ENCODE measurements at places on chromosomes 3 and 15.
A peak's percentile ranks its signal among the peaks of the same experiment; 100 is the strongest.

GRCh38 chr3:194176274-194176991 is 40.5 kb downstream of the HES1 start:
- no peak for DNase-seq

GRCh38 chr15:22978691-22979237 is 1.4 kb downstream of the CYFIP1 start:
- no peak for DNase-seq

- no peak for DNase-seq
These were observed 172.6 kb upstream of the PPP2R3A start for GRCh38 chr3:135792858-135793475.

GRCh38 chr3:107062787-107063186 is 314.5 kb upstream of the CCDC54 start:
- no peak for DNase-seq

DNA sequence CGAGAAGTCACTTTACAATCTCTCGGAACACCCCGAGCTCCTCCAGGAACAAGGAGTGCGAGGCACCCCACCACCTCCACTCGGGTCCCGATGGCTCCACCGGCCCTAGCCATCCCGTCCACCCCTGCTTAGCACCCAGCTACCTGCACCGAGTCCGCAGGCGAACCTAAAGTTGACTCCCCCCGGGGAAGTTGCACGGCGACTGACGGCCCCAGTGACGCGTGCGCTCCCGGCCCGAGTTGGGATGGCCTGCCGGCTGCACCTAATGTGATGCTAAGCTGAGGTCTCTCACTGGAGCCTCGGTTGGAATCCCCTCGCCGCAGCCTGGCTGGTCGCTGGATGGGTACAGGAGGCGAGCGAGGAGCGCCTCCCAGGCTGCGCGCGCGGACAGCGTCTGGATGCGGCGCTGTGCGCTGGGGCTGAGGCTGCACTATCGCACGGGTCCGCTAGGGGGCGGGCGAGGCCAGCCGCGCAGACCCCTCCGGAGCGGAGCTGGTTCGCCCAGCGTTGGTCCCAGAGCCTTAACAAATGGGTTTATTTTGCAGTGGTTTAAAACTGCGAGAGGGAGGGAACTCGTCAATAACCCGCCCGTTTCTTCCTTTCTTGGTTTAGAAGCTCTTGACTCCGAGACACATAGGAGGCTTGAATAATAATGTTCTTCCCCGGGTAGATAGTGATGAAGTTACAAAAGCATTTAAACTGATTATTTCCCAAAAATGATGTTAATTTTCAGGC is at the start of gene OXTR:
Gene OXTR (minus strand): TSS at position 526 of the 735 bp plus-strand sequence. CDS start 1,426 bp downstream, outside the sequence.
- peak; percentile 79 for DNase-seq

GRCh38 chr15:45586125-45586524 is 1.1 kb upstream of the BLOC1S6 start:
- no peak for DNase-seq

- no peak for DNase-seq
These were observed 73.7 kb upstream of the MB21D2 start for GRCh38 chr3:192991356-192991755.

GRCh38 chr15:78353093-78353492 is 12.9 kb downstream of the CRABP1 start:
- DNase-seq: no peak

- no peak for DNase-seq
These were observed 749.1 kb downstream of the ROBO1 start for GRCh38 chr3:79018671-79019136.

DNA sequence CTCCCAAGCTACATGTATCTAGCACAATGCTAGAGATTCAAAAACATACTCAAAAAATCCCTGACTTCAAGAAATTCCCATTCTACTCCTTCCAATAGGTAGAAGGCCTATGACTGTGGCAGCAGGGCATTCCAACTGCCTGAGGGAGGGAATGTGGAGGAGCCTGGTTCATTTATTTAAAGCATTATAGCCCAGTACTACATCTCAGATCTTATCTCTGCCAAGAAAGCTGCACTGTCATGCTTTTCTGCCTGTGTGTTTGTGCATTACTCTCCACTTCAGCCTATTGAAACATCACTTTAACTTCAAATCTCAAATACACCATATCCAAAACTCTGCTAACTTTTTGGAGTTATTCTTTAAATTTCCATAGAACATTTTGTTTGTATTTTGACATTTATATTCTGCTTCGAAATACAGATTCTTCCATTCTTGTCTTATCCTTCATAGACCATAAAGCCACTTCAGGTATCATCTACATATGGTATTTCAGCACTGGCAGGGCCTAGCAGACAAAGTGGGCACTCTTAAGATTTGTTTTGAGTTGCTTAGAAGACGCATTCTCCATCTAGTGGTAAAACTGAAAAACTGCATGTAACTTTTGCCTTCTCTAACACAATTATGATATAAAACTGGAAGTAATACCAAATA is 59.1 kb upstream of the NEDD4 start:
- DNase-seq: peak; percentile 29

- DNase-seq: no peak
These were observed 82.0 kb downstream of the TIGIT start for GRCh38 chr3:114375608-114376421.

- no peak for DNase-seq
These were observed 220.4 kb downstream of the ADAMTS9 start for GRCh38 chr3:64467255-64467944.

GRCh38 chr15:70509282-70509662 is 254.1 kb downstream of the UACA start:
- DNase-seq: no peak

- no peak for DNase-seq
These were observed 5.7 kb upstream of the SEMA6D start for GRCh38 chr15:47711655-47712054.

GRCh38 chr3:133997871-133998635 is 31.7 kb downstream of the SLCO2A1 start:
- DNase-seq: no peak

DNA sequence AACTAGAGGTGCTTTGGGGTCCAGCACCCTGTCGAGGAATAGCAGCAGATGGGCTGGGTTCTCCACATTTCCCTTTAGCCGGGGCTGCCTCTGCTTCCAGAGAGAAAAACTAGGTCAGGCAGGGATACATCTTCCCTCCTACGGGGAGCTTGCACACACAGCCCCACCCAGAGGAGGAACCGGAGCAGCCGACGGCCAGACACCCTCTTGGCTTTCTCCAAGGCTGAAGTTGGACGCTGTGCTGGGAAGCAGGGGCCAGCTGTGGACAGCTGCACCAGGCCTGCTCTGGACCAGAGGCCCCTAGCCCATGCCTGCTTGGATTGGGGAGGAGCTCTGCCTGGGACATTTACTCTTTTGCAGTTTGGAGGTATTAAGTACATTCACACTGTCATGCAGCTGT is 44.7 kb upstream of the NR2C2 start:
- no peak for DNase-seq

- DNase-seq: no peak
These were observed 80.3 kb downstream of the OTOL1 start for GRCh38 chr3:161576714-161577510.

DNA sequence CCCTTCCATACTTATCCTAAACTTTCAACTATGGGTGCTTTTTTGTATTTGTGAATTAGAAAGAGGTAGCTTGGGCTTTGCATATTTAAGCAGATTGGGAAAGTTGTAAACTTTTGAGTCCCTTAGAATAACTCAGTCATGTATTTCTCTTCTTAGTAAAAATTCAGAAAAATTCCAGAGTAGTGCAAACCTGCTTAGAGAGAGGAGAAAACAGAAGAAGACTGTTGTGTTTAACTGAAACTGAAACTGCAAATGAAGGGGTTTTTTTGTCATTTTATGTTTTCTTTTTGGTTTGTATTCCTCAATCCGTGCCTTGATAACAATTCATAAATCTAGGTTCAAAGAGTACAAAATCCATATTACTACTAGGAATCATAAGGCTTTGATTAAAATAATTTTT is 31.3 kb downstream of the CD200 start:
- DNase-seq: no peak

- DNase-seq: no peak
These were observed 22.3 kb downstream of the CTSH start for GRCh38 chr15:78922527-78922926.

GRCh38 chr3:81485444-81485865 is 276.0 kb downstream of the GBE1 start:
- peak; percentile 45 for DNase-seq

DNA sequence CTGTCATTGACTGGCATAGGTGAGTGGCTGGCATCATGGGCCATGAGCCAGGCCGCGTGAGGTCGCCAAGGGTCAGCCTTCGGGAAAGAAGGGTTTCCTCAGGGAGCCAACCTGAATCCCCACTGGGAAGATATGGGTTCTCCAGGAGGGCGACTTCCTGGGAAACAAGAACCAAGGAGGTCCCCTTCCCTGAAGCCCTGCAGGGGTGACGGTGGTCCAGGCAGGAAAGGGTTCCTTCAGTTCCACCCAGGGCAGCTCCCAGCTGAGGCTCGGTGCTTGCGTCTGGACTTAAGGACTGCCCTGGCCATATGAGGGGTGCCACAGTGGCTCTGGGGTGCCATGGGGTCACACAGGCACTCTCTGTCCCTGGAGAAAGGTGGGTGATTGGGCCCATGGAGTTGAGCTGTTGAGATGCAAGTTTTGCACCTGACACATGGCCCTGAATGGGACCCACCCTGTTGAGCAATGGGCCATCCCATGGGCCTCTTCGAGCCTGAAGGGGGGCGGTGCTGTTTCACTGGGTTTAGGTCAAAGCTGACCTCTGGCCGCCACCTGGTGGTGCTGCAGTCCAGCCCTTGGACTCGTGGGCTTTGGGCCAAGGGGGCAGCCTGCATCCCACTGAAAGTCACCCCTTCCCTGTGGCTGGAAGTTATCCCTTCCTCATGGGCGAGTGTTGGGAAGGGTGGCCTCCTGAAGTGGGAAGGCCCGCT is 228.1 kb downstream of the SNRPN start:
- no peak for DNase-seq

DNA sequence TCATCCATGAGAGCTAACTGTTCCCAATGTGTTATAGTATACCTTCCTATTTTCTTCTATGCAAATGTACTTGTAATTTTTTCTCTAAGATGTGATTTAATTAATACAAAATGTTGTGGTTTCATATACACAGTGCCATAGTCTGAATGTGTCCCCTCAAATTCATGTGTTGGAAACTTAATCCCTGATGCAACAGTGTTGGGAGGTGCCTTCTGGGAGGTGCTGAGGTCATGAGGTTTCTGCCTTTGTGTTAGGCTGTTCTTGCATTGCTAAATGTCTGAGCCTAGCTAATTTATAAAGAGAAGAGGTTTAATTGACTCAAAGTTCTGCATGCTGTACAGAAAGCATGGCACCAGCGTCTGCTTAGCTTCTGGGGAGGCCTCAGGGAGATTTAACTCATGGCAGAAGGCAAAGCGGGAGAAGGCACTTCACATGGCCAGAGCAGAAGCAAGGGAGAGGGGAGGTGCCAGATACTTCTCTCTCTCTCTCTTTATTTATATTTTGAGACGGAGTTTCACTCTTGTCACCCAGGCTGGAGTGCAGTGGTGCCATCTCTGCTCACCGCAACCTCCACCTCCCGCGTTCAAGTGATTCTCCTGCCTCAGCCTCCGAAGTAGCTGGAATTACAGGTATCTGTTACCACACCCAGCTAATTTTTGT is 34.7 kb upstream of the BNIP2 start:
- DNase-seq: no peak

GRCh38 chr3:23761440-23761896 is 44.3 kb upstream of the UBE2E1 start:
- DNase-seq: no peak

DNA sequence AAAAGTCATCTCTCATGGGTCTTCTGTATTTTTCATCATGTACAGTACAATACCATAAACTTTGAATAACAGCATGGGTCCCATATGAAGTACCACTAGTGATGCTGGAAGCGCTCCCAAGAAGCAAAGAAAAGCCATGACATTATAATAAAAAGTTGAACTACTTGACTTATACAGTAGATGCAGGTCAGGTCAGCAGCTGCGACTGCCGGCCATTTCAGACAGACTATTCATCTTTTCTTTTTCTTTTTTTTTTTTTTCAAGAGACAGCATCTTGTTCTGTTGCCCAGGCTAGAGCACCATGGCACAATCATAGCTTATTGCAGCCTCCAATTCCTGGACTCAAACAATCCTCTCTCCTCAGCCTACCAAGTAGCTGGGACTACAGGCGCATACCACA is 10.2 kb downstream of the RAF1 start:
- DNase-seq: no peak

- peak; percentile 72 for DNase-seq
These were observed at the start of gene KIF23 for GRCh38 chr15:69413822-69414700. Gene KIF23, plus strand, starts transcription at chr15:69414349. Its CDS starts 117 bp downstream, at chr15:69414466.

DNA sequence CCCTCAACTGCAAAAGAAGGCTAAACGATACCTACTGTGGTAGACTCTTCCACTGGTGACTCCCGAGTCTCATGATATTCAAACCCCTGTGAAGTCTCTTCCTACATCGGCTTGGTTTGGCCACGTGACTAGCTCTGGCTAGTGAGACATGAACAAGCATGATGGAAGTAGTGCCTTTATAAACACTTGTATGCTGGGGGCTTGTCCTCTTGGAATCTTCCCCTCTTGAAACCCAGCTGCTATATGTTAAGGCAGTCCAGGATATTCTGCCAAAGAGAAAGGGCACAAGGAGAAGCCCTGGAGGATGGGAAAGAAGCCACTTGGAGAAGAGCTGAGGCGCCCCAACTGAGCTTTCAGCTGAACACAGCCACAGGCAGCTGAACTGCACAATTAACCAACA is 16.4 kb downstream of the RBP1 start:
- DNase-seq: no peak

DNA sequence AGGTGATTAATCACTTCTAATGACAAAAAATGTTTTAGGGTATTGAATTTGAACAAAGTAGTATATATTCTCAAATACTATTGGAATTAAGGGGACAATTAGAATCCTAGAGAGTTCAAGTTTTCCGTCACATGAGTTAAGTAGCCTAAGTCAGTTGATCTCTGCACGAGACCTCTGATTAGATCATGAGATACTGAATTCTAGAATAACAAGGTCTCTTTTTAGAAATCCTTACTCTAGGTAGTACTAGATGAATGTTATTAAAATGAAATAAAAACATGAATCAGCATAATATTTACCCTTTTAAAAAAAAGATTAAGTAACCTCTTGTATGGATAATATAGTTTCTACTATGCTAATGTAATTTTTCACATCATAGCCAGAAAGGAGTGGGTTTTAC is 43.4 kb downstream of the MYO5A start:
- no peak for DNase-seq

GRCh38 chr3:197567904-197568681 is 12.3 kb upstream of the BDH1 start:
- DNase-seq: no peak
